ENCODE measurements at places on chromosomes 1 and 21.

- no peak for DNase-seq
Measured at GRCh38 chr21:36422279-36423098, 37.3 kb downstream of the CHAF1B start.

GRCh38 chr1:172394141-172394751 lies 26.2 kb upstream of the C1orf105 start:
- DNase-seq: peak; percentile 45

GRCh38 chr1:33599516-33600115 lies 127.2 kb downstream of the ZSCAN20 start:
- no peak for DNase-seq

- no peak for DNase-seq
Measured at GRCh38 chr21:27070861-27071670, 104.2 kb upstream of the ADAMTS5 start.

GRCh38 chr1:100757946-100758345 lies 38.4 kb downstream of the VCAM1 start:
- DNase-seq: no peak

- no peak for DNase-seq
Measured at GRCh38 chr1:225481738-225482137, 53.9 kb upstream of the LBR start.

DNA sequence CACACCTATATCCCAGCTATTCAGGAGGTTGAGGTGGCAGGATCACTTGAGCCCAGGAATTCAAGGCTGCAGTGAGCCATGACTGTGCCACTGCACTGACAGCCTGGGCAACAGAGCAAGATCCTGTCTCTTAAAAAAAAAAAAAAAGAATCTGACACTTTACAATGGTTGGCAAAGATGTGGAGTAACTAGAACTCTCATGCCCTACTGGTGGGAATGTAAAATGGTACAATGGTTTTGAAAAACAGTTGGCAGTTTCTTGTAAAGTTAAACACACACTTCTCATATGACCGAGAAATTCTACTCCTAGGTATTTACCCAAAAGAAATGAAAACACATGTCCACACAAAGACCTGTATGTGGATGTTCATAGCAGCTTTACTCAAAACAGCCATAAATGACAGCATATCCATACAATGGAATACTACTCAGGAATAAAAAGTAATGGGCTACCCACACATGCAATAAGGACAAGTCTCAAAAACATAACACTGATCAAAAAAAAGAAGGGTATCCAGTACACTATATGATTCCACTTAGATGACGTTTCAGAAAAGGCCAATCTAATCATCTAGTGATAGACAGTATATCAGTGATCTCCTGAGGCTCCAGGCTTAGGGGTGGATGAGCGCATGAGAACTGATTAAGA lies 58.1 kb downstream of the HLCS start:
- DNase-seq: no peak

DNA sequence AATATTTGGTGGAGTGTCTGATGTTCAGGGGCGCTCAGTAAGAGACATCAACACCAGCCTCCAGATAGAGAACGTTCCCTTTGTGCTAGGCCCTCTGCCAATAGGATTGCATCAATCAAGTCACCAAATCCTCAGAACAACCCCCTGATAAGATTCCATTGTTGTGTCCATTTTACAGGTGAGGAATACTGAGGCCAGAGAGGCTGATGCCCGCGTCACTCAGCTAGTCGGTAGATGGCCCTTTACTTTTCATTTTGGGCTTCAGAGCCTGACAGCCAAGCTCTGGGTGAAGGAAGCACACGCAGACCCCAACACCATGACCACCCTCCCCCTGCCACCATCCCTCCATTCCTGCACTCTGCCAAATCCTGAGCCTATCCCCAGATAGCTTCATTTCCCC lies 406.2 kb downstream of the PTPRU start:
- no peak for DNase-seq

GRCh38 chr21:45572231-45572630 lies 30.0 kb upstream of the SLC19A1 start:
- no peak for DNase-seq

GRCh38 chr1:205179842-205180241 lies 31.7 kb downstream of the DSTYK start:
- DNase-seq: no peak

GRCh38 chr1:38005195-38006007 lies at the start of gene FHL3:
Gene FHL3, minus strand, starts transcription at chr1:38005514. Its CDS starts 6,102 bp downstream, at chr1:37999412.
- peak; percentile 30 for DNase-seq

- no peak for DNase-seq
Measured at GRCh38 chr1:15413563-15414444, 4.1 kb downstream of the EFHD2 start.

DNA sequence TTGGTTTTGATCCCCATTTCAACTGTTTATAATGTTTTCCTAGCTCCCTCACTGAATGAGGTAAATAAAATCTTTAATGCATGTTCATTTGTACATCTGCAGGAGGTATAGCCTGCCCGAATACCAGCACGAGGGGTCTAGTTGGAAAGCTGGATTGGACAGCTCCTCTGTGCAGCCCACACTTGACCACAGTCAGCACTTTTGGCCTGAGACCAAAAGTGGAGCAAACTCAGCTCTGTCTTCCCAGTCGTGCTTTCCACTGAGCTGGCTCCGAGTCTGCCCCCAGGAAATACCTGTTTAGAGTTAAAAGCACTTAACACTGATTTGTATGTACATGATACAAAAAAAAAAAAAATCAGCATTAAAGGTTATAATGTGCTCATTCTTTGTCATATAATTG lies 224.4 kb downstream of the DSCAM start:
- no peak for DNase-seq

DNA sequence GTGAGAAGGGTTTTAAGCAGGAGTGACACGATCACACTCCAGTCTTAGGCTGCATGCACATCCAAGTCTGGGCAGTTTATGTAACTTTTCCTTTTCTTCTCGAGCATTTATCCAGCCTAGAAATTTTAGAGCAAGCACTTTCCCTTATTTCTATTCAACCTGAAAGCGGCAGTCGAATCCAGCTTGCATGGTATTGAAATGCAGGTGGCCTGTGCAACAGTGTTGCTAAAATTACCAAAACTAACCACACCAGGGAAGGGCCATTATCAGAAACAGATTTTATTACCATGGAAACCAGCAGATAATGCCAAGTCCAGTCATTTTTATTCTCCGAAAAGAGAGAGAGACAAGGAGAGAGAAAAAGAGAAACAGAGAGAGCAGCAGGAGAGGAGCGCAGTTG lies 179.9 kb upstream of the ZC3H12A start:
- no peak for DNase-seq

Measured in memory B cell (primary cell).